RKO (cell line): ENCODE measurements at places on chromosomes 12 and 14.

- no peak for DNase-seq
These were observed 545.4 kb downstream of the FOXG1 start for GRCh38 chr14:29311983-29312382.

- DNase-seq = no peak
These were observed 36.5 kb downstream of the CMKLR1 start for GRCh38 chr12:108302403-108303311.

- no peak for DNase-seq
These were observed 101.5 kb upstream of the PCED1B start for GRCh38 chr12:46977871-46978375.

DNA sequence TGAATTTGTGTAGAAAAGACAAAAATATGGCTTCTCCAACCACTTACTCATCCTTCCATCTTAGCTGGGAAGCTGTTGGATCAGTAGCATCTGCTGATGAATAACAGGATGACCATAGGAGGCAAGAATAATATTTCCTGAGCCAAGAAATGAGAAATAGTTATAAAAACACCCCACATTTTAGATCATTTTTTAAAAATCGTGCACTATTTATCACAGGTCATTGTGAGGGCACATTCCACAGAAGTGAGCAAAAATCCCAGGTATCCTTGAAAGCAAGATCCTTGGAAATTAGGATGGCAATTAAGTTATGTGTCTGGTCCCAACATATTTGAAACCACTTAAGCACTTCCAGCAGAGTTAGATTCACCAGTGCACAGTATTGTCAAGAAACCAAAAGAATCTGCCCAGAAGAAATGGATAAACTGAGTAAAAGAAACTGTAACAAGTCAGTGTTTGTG is 8.4 kb downstream of the FAR2 start:
- DNase-seq = no peak

GRCh38 chr12:124847113-124848074 is 16.3 kb downstream of the SCARB1 start:
- DNase-seq = no peak

DNA sequence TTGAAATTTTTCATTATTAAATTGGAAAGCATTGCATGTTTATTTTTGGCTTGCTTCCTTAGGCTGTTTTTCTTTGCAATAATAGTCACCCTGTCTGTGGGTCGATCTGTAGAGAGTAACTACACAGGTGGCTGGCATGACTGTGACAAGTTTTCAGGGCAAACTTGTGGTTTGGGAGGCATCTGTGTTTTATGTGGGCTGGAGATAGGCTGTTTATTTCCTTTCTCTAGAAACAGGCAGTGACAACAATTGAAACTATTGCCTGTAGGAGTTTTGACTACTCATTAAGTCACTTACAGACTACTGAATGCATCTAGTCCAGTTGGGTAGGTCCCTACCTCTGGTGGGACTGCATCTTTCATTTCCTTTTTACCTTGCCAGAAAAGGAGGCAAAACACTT is 155.6 kb downstream of the DYRK2 start:
- no peak for DNase-seq

DNA sequence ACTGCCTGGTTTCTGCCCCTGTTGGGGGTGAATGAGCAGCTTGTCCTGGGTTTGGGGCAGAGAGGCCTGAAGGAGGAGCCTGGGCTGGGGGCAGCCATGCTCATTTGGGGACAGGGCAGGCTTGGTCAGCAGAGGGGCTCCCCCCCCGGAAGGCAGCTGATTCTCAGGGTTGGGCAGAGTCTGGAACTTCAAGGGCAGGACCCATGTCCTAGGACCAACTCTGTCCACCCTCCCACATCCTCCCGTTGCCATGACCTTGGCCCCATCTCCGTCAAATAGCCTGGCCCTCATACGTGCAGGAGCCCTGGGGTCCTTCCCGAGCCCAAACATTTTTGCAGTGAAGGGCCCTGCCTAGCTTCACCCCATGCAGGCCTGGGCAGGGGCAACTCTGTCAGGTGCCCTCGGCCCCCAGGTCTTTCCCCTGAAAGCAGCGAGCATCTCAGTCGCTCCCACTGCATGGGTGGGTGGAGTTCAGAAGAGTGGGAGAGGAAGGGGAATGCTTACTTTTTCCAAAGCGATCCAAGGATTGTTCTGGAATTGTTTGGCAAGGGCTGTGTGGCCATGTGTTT is 32.6 kb downstream of the TNFAIP2 start:
- no peak for DNase-seq
